ENCODE measurements at places on chromosomes 6 and 20. TPM values are rescaled to one million over a fixed set of nuclear protein-coding genes. Genes with fewer than 3 reads are reported as not detected.

GRCh38 chr20:77231-77630 lies 10.2 kb upstream of the DEFB125 start:
- no peaks in the 10 kb centered on the region for H3K4me1 ChIP-seq
- no peak overlapping the region for H3K4me3 ChIP-seq
- H3K36me3 ChIP-seq = no peaks in the 10 kb centered on the region
- DNase-seq = no peak
- peaks cover 2% of the 10 kb centered on the region for H3K27me3 ChIP-seq
- no peak overlapping the region for H3K27ac ChIP-seq

The GMNN gene
- 21.3 TPM for total RNA-seq

- peaks cover 59% of the 10 kb centered on the region for H3K4me1 ChIP-seq
- H3K36me3 ChIP-seq = no peaks in the 10 kb centered on the region
- no peak overlapping the region for H3K4me3 ChIP-seq
- peak overlapping the region; percentile 88 for H3K27ac ChIP-seq
- no peak for DNase-seq
Observed at GRCh38 chr6:116529466-116530290, 15.8 kb downstream of the TRAPPC3L start.

The ANKRD6 gene
- 43.5 TPM for total RNA-seq

The CRISP3 gene
- 0.85 TPM for total RNA-seq

DNA sequence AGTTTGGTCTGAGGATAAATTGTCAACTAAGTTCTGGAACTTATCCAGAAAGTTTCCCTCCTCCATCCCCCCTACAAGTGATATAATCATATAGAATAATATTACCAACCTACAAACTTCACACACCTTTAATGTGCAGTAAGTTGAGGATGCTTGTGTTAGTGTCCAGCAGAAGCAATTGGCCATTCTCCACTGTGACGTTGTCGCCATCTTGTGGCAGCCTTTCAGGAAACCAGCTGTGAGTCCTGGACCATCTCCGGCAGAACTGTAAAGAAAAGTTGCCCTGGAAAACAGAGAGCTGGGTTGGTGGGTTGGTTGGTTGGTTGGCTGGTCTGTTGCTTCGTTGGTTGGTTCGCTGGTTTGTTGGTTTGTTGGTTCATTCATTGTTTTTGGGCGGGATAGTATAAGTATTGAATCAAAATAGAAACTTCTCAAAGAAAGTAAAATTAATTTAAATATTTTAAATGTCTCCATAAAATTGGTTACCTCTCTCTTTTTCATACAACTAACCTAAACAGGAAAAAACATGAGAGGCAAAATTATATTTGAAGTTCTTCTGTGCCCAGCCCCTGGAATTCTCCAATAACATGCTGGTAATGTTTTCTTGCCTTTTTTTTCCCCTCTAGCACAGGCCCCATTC lies 127.5 kb downstream of the PKHD1 start:
- no peak overlapping the region for H3K4me3 ChIP-seq
- H3K36me3 ChIP-seq = no peaks in the 10 kb centered on the region
- H3K27ac ChIP-seq = no peak overlapping the region

Measured in mesothelial cell of epicardium (in vitro differentiated cells).